IgD-negative memory B cell (primary cell): ENCODE measurements at places on chromosomes 5 and 9. TPM values are rescaled to one million over a fixed set of nuclear protein-coding genes. Genes with fewer than 3 reads are reported as not detected.

The JAKMIP2 gene
- polyA plus RNA-seq, result 0.14 TPM

The CDKN2A gene
- 13.9 TPM for polyA plus RNA-seq

The FBN2 gene
- polyA plus RNA-seq, result not detected

The SAXO1 gene
- polyA plus RNA-seq, result not detected

The VPS13A gene
- 3.9 TPM for polyA plus RNA-seq

The CNTFR gene
- not detected for polyA plus RNA-seq

The FBXL17 gene
- 4.7 TPM for polyA plus RNA-seq

The LMX1B gene
- not detected for polyA plus RNA-seq

The ACTBL2 gene
- not detected for polyA plus RNA-seq

The WDR38 gene
- polyA plus RNA-seq, result not detected

The AKNA gene
- polyA plus RNA-seq, result 25.4 TPM

The GPR21 gene
- not detected for polyA plus RNA-seq

The TMEM38B gene
- 38.5 TPM for polyA plus RNA-seq

The NR2F1-AS1 gene
- not detected for polyA plus RNA-seq

The PCDHGA11 gene
- 0.15 TPM for polyA plus RNA-seq

The GHR gene
- polyA plus RNA-seq, result not detected

The CD74 gene
- polyA plus RNA-seq, result 29,718 TPM

The PLPP1 gene
- polyA plus RNA-seq, result 9.5 TPM

The FLT4 gene
- polyA plus RNA-seq, result 0.56 TPM

The SURF2 gene
- polyA plus RNA-seq, result 34.7 TPM

The FCN2 gene
- not detected for polyA plus RNA-seq

The TSSK1B gene
- not detected for polyA plus RNA-seq

The SCGB3A2 gene
- not detected for polyA plus RNA-seq

The BTNL8 gene
- polyA plus RNA-seq, result not detected

The CTNNAL1 gene
- polyA plus RNA-seq, result 1.1 TPM
